ENCODE measurements at places on chromosomes 16 and 17. TPM values are rescaled to one million over a fixed set of nuclear protein-coding genes. Genes with fewer than 3 reads are reported as not detected.

DNA sequence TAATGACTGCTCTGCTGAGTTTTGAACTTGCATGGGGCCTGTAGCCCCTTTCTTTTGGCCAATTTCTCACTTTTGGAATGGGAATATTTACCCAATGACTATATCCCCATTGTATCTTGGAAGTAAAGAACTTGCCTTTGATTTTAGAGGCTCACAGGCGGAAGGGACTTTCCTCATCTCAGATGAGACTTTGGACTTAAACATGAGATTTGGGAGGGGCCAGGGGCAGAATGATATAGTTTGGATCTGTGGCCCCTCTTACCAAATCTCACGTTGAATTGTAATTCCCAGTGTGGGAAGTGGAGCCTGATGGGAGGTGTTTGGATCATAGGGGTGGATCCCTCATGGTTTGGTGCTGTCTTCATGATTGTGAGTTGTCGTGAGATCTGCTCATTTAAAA is 42.7 kb upstream of the SDK2 start:
- DNase-seq, result no peak

DNA sequence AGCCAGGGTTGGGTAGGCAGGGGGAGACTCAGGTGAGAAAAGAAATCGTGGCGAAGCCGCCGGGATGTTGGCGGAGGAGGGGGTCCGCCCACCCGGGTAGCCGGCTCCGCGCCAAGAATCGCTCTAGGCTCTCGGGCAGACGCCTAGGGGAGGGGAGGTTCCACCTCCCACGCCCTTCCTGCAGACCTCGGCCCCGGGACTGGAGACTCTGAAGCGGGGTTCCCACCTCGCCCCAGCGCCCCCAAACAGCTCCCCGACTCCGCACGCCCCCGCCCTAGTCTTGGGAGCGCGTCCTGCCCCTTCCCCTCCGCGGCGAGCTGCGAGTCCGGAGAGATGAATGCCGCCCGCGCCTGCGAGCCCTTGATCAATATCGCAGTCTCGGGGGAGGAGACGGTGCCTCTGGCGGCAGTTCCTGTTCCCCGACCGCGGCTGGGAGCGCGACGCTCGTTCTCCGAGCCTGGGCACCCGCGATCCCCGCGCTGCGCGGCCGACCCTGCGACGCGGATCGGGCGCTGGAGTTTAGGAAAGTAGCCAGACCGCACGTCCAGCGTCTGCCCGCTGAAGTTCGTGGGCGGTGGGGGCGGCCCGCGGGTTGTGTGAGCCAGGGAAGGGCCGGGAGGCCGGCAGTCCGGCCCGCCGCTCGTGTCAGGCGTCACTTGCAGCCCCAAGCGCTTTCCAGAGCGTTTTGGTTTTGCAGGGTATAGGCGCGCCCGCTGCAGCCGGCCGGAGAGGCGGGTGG is 790 bp downstream of the CRHR1 start:
- DNase-seq, result no peak

Gene ROGDI
- 18.8 TPM for total RNA-seq

Gene GPR179
- not detected for total RNA-seq

Gene TERB1
- total RNA-seq, result not detected

DNA sequence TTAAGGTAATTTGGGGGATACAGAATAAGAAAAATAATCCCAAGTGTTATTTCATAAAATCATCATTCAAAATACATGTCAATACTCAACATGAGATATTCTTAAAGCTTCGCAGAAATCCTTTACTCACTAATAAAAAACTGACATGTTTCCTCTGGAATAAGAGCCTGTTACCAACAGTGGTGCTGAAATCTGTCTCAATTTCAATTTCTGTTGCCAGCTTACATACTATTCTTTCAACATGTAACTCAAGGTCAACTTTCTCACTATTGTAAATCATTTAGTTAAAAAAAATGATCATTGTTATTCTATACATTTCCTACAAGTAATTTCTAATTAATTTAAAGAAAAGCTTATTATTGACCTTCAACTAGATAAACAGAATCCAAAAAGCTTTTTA is 67.9 kb downstream of the CEP95 start:
- DNase-seq, result no peak

GRCh38 chr17:43814714-43815113 is 18.2 kb downstream of the MPP3 start:
- peak; percentile 25 for DNase-seq

DNA sequence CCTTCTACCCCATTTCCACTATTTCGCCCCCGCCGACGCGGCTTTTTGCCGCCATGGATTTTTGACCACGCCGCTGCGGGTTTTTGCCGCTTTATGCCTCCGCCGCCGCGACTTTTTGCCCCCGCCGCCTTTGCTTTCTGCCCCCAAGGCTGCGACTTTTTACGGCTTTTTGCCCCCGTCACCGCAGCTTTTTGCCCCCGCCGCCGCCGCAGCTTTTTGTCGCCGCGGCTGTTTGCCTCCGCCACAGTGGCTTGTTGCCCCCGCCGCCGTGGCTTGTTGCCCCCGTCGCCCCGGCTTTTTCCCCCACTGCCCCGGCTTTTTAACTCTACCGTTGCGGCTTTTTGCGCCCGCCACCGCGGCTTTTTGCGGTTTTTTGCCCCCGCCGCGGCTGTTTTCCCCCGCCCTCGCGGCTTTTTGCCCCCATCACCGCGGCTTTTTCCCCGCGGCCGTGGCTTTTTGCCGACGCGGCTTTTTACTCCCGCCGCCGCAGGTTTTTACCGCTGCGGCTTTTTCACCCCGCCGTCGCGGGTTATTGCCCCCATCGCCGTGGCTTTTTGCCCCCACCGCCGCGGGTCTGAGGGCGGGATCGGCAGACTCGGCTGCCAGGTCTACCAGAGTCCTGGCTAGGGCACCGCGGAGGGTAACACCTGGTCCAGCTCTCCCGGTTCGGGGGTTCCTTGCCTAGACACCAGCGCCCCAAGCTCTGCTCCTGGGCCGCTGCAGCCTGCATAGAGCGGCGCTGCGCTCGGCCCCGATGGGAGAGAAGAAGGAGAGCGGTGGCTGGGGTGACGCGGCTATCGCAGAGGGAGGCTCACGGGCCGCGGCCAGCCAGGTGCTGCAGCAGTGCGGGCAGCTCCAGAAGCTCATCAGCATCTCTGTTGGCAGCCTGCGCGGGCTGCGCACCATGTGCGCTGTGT is 562.7 kb upstream of the WSB1 start:
- no peak for DNase-seq

- DNase-seq, result no peak
These were observed 6.6 kb upstream of the JUP start for GRCh38 chr17:41792845-41793783.

Gene KCNJ18
- total RNA-seq, result not detected

GRCh38 chr16:52581530-52581929 is 34.6 kb upstream of the TOX3 start:
- peak; percentile 23 for DNase-seq

DNA sequence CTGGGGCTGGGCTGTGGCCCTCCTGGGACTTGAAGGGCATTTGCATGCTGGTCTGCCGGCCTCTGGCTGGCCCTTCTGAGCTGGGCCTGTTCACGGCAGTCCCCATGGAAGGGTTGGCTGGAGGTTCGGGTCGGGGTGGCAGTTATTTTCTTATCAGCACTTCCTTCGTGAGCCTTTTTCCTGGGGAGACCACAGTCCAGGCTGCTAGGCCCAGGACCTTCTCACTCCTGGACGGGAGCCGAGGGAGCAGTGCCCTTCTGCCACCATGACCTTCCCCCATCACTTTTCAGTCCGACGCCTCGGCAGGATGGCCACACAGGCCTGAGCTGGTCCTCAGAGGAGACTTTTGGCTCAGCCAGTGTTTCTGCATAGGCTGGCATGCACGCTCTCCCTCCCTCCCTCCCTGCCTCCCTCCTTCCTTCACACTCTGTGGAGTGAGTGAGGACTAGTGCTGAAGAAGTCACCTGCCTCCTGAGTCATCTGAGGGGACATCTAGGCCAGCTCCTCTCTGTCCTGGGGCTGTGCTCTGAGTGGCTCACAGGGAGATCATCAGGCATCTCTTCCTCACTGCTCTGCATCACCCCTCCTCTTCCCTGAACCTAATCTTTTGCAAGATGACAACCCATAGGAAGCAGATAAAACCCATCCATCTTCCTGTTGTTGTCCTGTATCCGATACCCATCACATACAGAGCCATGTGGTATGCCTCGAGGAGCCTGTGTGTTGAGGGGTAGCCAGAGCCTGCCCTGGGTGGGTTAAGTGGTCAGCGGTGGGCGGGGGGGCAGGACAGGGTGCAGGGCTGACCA is 109.7 kb downstream of the RAP1GAP2 start:
- no peak for DNase-seq

GRCh38 chr16:19542138-19542821 is 13.2 kb upstream of the VPS35L start:
- DNase-seq, result no peak

- DNase-seq, result no peak
These were observed 887 bp upstream of the EVI2B start for GRCh38 chr17:31314782-31315100.

GRCh38 chr17:61594294-61594825 is 3.3 kb upstream of the NACA2 start:
- no peak for DNase-seq

Gene SDR42E1
- total RNA-seq, result 13.5 TPM

DNA sequence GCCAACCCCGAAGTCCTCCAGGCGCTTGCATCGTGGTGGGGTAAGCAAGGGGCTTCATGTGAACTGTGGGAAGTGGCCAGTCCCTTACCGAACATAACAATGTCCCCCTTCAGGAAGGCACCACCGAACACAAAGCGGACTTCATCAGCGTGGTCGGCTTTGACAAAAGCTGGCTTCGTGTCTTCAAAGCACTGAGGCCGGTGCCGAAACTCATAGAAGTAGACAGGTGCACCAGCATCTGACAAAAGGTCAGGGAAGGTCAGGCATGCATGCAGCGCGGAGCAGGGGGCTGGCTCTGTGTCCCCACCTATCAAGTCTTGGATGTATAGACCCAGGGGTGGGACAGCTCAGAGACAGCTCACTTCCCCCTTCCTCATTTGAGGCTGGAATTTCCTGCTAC is 16.6 kb upstream of the CES1 start:
- no peak for DNase-seq

DNA sequence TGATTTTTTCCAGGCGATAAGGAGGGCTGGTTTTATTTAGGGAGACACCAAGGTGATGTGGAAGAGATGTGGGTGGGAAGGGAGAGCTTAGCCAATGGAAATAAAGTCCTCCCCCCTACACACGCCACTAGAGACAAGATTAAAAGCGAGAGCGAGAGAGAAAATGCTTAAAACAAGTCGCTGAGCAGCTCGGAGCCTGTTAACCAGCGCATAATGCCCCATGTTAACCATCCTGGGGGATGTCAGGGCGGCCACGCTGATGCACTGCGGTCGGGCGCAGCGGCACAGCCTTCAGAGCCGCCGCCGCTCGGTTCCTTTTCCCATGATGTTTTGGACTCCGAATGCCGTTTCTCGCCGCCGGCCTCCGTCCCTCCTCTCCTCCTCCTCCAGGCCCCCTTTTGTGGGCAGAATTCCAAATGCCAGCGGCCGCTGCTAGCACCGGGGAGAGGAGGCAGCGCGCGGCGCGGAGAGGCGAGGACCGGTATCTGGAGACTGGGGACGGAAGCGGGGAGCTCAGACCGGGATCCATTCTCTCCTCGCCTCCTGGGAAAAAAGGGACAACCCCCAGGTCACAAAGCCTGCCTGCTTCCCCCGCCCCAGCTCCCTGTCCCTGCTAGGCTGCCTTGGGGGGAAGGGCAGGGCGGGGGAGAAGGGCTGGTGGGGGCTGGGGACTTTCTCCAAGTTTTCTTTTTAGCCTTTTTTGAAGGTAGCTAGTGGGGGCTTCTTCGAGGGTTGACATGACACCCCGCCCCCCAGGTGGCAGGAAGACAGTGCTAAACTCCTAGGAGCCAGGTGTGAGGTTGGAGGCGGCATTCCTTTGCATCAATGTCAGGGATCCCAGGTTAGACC is 98.1 kb upstream of the CCL2 start:
- no peak for DNase-seq

- no peak for DNase-seq
These were observed 6.9 kb downstream of the PIMREG start for GRCh38 chr17:6450926-6451832.

GRCh38 chr16:12868788-12869187 is 32.6 kb upstream of the SHISA9 start:
- no peak for DNase-seq

- no peak for DNase-seq
These were observed 2.1 kb downstream of the P2RX5 start for GRCh38 chr17:3693829-3694231.

DNA sequence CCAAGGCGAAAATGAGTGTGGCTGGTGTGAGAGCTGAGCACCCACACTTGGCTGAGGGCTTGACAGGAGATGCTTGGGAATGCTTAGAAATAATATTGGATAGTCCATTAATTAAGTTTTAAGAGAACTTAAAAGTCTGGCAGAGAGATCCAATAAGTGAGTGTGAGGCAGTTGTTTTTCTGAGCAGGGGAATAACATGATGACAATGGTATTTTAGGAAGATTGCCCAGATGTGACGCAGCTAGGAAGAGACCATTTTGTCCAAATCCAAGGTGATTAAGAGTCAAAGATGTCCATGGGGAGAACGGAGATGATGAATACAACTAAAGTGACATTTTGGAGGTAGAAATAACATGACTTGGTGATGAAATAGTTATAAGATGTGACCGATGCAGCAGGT is 102.8 kb upstream of the AXIN2 start:
- no peak for DNase-seq

- no peak for DNase-seq
These were observed 36.0 kb downstream of the USP32 start for GRCh38 chr17:60355663-60356594.

GRCh38 chr17:306536-307294 is 45.9 kb downstream of the RPH3AL start:
- no peak for DNase-seq

Gene PIGS
- total RNA-seq, result 55.6 TPM

DNA sequence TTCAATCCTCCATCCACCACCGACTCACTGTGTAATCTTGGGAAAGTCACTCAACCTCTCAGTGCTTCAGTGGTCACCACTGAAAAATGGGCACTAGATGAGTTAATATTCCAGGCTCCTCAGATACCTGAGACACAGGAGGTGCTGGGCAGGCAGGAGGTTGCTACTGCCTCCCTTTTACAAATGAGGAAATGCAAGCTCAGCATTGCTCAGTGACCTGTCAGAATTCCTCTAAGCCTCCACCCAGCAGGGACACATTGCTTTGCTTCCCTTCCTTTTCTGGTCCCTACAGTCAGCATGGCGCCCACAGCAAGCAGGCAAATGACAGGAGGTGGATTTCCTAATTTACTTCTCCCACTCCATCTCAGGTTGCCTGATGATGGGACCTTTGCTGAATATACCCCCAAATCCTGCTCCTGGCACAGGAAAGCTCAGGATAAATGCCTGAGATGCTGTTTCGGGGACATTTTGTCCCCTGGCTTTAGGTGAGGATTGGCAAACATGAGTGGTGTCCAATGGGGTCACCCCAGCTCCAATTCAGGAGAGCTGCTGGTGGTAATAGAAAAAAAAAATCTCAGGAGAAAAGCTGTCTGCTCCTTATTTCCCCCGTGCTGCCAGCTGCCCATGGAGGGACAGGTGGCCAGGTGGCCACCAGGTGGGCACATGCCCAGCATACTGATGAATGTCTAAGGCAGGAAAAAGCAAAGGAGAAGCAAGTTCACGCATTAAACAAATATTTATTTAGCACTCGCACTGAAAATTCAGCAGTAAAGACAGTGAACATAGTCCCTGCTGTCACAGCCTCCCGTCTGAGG is 5.0 kb upstream of the KRT13 start:
- DNase-seq, result no peak

Gene RPGRIP1L
- 11.3 TPM for total RNA-seq
